ENCODE measurements at places on chromosomes 5 and 9.

- no peak for DNase-seq
Observed at GRCh38 chr9:92514635-92515034, 21.2 kb downstream of the ECM2 start.

GRCh38 chr5:3853362-3853761, 257.7 kb downstream of the IRX1 start:
- no peak for DNase-seq

- DNase-seq = no peak
Observed at GRCh38 chr5:55699041-55699688, 13.0 kb downstream of the SLC38A9 start.

GRCh38 chr9:137740312-137740711, 121.5 kb downstream of the EHMT1 start:
- no peak for DNase-seq

DNA sequence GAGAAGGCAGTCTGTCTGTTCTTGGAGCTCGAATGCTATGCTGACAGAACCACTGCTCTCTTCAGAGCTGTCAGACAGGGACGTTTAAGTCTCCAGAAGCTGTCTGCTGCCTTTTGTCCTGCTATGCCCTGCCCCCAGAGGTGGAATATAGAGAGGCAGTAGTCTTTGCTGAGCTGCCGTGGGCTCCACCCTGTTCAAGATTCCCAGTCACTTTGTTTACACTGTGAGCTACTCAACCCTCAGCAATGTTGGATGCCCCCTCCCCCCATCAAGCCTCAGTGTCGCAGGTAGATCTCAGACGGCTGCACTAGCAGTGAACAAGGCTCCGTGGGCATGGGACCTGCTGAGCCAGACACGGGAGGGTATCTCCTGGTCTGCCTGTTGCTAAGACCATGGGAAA, 344.2 kb downstream of the TMEM161B start:
- DNase-seq = no peak

DNA sequence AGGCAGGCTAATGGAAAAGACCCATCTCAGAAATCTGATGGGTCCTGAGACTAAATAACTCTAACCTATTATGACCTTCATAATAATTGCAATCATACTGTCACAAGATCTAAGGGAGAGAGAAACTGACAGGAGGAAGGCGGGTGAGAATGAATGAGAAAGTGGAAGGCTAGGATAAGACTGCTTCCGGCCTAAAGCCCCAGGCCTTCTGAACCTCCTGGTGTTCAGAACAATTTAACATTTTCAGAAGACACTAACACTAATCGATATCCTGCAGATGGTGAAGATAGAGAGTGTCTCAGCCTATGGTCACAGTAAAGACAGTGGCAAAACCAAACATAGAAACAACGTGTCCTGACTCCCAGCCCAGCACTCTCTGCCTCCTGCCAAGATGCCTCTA, 1.2 kb downstream of the RPS14 start:
- DNase-seq = no peak

- DNase-seq = no peak
Observed at GRCh38 chr5:159990506-159990905, 18.4 kb upstream of the TTC1 start.

- no peak for DNase-seq
Observed at GRCh38 chr5:155727512-155728145, 599.3 kb upstream of the SGCD start.

DNA sequence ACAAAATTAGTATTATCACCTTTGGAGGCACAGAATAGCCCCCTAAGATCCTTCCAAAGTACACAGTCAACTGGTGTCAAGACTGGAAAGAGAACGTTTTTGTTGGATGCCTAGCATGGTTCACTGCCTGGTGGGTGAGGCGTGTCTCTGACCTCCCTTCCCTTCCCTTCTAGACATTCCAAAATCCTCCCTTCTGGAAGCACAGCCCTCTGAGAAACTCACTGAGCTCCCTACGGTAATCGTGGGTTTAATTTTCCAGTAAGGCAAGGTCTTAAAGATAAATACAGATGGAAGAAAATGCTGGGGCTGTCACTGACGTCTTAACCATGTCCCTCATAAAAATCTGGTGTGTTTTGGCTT, 138.8 kb downstream of the LIFR start:
- DNase-seq = no peak

GRCh38 chr9:33751536-33752129, 43.7 kb upstream of the PRSS3 start:
- no peak for DNase-seq

- no peak for DNase-seq
Observed at GRCh38 chr5:56908942-56909293, 478 bp upstream of the SETD9 start.

- no peak for DNase-seq
Observed at GRCh38 chr5:45252978-45253377, 443.2 kb downstream of the HCN1 start.

DNA sequence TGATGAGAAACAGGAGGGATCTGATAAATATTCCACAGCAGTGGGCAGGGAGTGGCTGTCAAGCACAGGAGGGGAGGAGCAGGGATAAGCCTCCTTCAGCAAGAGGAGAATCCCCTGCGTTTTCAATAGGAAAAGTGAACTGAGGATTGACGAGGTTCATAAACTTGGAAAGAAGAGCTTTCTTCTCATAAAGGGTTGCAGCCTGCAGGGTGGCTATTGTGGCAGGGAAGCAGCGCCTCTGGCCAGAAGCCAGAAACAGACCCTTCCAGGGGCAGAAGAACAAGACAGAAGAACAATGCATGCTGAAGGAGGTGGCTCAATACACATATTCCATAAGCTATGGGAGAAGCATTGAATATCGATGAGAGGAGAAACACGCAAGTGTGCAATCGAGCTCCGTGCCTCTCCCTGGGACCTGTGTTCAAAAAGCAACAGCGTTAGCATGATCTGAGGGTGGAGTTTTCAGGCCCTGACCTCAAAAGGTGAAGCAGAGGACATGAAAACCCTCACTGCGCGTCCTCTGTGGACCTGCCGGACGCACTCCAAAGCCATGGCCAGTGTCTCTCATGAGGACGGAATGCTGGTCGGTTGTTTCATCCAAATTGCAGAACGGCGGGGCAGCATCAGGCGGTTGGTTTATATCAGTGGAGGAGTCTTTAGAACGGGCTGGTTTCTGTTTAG, 67.6 kb downstream of the ANKRD33B start:
- DNase-seq = no peak

DNA sequence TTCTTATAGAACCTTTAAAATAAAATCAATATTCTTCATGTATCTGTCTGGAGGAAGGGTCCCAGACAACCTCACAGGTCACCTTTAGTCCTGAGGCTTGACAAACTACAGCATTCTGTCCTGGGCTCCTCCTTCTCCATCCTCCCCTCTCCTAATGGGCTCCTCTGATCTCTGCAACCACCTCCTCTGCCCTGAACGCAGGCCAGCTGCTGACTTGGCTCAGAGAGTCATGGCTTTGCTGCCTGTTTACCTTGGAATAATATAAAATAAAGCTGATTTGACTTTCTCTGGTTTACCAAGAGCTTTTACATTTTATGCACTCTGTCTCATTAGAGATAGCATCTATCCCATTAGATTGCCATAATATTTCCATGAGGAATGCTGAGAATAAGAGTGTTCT, 159.4 kb downstream of the SEMA6A start:
- DNase-seq = no peak

- no peak for DNase-seq
Observed at GRCh38 chr5:58077416-58077815, 382.5 kb downstream of the PLK2 start.

GRCh38 chr9:4837261-4838188, 44.8 kb downstream of the RCL1 start:
- DNase-seq = no peak

GRCh38 chr9:129273941-129274684, 96.1 kb upstream of the IER5L start:
- DNase-seq = no peak

- no peak for DNase-seq
Observed at GRCh38 chr5:87418506-87418905, 5.8 kb upstream of the CCNH start.

- DNase-seq = no peak
Observed at GRCh38 chr5:33488558-33489355, 48.0 kb downstream of the TARS1 start.

- DNase-seq = no peak
Observed at GRCh38 chr5:1139331-1140170, 27.7 kb upstream of the SLC12A7 start.

DNA sequence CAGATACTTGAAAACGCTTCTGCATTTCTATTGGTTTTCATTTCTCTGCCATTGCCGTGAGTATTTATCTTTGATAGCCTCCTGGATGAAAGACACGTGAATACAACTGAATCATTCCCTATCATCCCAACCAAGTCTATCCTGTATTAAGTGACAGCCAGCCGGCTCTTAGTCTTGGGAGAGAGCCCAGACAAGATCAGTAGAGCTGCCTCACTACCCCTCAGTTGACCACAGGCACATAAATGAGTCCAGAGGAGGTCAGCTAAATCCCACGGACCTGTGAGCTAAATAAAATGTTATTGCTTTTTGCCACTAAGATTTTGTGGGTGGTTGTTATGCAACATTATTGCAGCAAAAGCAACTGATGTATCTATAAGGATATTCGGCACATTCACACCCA, 639.0 kb upstream of the ACO1 start:
- no peak for DNase-seq

DNA sequence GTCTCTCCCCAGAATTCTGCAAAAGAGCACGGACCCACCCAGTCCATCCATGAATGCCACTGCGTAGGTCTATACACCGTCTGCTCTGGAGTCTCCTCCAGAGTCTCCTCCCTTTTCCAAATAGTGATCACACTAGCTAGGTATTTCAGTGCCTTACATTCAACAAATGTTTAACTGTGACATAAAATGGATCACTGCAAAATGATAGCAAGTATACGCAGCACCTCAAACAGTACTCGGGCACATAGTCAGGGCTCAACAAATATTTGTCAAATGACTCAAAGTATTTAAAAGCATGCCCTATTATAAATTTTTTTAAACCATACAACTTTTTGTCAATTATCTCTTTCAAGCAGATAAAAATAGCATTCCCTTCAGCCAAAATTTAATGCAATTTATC, 60.5 kb downstream of the TLE1 start:
- DNase-seq = no peak

DNA sequence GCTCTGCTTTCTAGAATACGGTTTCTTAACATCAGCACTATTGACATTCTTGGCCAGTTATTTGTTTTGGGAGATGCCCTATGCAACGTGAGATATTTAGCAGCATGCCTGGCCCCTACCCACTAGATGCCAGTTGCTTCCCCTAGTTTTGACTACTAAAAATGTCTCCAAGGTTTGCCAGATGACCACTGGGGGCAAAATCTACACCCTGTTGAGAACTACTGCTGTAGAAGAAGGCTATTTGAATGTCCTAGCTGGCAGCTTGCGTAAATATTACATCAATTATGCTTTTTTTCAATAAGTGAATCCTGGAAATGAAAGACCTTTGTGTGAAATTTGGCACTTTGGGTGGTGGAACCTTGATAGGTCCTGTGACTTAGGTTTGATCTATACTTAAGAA, 5.0 kb downstream of the NCBP1 start:
- no peak for DNase-seq

- no peak for DNase-seq
Observed at GRCh38 chr5:180495292-180495691, 1.1 kb downstream of the CNOT6 start.

DNA sequence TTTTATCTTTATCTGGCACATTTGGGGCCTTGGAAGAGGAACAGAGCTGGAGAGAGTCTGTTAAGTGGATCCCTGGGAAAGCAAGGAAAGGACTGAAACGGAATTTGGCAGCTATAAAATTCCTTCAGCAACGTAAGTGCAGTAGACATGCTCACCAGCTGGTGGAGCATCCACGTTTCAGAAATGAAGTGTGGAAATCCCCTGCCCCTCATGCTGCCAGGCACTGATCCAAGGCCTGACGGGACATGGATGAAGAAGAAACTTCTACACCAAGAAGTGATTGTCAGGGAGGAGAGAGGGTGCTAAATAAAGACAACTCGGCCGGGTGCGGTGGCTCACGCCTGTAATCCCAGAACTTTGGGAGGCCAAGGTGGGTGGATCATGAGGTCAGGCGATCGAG, 209.3 kb downstream of the ROR2 start:
- DNase-seq = no peak

DNA sequence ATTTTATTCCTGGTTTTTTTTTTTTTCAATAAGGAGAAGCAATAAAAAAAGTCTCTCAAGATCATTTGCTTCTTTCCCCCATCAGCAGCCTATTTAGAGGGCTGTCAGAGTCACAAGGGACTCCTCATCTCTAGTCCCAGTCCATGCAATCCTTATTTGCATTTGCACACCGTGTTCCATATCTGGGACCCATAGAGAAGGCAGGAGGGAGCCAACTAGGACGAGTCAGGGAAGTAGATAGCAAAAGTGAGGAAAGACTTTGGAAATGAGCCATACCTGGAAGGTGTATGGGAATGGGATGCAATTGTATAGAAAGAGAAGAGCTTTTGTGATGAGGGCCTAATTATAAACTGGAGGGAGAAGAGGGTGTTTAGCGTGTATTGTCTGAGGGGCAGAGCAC, 160.0 kb downstream of the PIK3R1 start:
- DNase-seq = no peak

GRCh38 chr5:129899454-129899853, 4.8 kb upstream of the CHSY3 start:
- DNase-seq = no peak
